ENCODE measurements at places on chromosomes 7 and 10.

DNA sequence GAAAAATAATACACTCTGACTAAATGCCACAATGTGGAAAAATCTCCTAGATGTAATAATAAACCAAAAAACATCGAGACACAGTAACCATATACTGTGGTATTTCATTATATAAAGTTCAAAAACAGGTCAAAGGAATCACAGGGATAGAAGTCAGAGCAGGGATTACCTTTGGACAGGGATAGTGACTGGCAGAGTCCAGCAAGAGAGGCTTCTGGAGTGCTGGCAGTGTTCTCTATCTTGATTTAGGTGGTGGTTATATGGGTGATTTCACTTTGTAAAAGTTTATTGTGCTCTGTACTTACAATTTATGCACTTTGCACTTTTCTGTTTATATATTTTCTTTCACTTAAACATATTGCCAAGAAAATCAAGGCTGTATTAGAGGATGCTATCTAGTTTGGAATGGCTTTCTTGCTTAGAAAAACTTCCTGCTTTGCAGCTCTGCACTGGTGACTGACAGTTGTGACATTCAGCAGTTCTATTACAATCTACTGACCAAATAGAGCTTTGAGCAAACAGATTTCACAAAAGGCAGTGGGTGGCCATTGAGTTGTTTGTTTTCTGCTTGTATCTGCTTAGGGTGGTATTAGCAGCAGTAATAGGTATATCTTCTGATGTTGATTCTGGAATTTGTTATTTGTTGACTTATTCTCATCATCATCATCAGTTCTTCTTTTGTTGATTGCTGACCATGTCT is 263.6 kb upstream of the LRGUK start:
- DNase-seq = no peak

DNA sequence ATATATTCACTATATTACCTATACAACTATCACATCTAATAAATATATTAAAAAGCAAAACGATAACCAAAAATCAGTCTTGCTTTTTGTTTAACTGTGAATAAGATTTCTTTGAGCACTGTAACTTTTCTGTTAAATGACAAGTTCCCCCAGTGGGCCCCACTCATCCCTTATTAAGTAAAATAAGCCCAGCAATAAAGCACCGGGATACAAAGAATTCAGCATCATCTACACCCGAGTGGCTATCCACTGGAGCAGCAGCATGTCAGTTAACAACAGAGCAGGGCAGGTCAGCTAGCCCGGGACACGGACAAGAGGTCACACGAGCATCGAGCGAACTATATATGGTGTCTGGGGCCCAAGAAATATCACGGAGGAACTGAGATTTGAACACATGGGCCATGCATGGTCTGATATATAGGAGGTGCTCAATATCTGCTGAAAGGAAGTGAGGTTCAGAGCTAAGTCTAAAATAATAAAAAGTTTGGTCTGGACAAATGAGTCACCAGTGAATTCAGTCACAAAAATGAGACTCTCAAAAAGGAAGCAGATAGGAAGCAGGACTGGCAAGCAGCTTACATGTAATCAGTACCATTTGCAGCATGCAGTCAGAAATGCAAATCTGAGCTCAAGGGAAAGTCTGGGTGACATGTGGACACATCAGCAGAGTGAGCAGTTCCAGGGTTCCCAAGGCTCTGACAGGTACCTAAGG is 4.1 kb downstream of the ERCC6 start:
- no peak for DNase-seq

DNA sequence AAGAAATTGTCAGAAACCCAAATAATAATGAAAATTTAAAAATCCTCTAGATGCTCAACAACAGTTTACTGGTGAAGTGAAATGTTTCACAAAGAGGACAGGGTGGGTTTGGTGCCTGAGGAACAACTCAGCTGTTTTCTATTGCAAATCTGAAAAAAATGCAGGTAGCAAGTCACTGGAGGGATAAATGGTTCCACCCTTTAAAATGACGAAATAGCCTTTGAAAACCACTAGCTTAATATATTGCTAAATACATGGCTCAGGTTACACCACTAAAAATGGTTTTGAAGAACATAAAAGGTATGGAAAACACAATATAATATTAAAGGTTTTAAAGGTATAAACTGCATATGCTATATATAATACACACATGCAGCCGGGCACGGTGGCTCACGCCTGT is 69.5 kb downstream of the LMBR1 start:
- no peak for DNase-seq

GRCh38 chr7:71206184-71206583 is 74.2 kb downstream of the GALNT17 start:
- DNase-seq = no peak

DNA sequence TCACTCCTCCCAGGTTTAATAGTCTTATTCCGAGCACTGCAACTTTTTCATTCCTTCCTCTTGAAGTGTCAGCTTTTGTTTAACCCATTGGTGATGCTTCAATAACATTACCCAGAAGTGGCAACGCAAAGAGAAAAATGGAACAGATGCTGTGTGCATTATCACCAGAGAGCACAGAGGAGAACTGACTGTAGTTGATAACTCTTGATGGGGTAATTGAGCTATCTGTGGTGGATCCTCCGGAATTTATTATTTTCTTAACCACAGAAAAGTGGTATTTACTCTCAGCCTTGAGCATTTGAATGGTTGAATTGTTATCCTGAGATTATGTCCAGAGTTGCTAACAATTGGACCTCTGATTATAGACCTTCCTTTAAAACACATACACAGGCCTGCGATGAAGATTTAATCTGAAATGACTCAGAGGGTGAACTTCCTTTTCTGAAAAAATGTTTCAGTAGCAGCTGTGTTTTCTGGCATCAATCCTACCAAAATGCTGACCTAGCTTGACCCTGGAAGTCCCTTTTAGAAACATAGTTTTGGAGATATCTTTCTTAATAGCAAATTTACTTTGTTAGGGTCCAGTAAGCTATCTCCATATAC is 1584.4 kb upstream of the LRRTM3 start:
- peak; percentile 10 for DNase-seq

DNA sequence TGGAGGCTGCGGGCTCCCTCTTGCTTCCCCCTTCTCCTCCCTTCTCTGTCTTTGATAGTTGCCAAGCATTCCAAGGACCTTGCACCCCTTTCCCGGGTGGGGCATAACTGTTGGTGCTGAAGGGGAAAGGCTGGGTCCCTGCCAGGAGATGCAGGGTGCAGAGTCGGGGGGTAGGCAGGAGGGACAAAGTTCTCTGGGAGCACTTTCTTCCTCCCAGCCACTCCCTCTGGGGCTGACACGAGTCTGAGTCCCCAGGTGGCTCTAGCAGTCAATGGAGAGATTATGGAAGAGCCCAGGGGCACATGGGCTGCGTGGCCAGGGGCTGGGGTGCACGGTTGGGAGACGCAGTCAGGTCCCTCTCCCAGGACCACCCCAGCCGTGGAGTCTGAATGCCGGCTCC is 2.1 kb downstream of the CLDN15 start:
- DNase-seq = no peak

DNA sequence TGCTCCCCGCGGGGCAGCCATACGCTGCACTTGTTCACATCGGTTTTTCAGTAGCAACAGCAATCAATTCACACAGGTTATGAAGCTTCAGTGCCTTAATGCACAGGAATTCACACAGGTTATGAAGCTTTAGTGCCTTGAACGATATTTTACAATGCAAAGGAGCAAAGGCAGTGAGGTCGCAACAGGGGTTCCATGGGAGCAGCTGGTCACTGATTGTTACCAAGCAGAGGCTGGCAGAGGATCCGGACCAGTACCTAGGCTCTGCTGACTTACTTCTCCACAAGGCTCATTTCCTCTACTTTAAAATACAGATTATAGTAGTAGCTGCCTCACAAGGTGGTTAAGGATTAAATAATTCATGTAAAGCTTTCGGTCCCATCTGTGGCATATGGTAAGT is 95.2 kb upstream of the ODAD2 start:
- no peak for DNase-seq

DNA sequence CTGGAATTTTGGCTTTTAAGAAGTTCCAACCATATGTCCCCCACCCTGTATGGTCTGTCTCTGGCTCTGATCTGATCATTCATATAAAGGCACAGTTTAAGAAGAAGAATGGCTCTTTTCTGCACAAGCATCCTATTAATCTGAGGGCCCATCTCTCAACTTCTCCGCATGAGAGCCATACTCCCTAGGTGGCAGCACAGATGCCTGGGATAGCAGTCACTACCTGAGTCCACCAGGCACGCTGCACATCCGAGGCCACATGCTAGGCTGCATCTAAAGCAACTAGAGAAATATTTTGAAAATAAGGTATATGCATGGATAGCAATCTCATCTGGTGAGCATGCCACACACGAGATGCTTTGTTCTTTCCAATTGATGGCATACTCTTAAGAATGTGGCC is 565.5 kb downstream of the PARD3 start:
- no peak for DNase-seq

DNA sequence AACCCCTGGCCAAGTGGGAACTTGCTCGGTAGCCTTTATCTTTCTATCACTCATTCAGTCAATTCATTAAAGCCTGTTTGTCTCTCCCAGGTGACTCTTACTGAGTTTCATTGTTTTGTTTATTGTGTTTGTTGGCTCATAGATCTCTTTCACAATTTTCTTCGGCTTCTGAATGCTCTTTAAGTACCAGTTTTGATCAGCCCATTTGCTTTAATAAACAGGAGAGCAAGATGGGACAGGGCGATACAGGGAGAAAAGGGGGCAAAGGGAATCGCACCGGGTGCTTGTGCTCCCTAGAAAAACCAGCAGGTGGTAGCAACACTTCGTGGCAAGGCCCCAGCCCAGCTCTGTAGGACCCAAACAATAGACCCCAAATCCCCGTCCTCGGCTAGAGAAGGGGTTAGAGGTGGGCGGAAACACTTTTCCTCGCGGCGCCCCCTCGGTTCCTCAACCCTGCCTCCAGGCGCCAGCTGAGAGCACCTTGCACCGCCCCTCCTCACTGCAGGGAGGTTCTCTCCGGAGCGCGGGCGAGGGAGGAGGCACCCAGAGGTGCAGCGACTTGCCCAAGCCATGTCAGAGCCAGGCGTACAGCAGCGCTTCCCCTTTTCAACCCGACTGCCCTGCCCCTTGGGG is 1.0 kb upstream of the EPHB6 start:
- peak; percentile 57 for DNase-seq

DNA sequence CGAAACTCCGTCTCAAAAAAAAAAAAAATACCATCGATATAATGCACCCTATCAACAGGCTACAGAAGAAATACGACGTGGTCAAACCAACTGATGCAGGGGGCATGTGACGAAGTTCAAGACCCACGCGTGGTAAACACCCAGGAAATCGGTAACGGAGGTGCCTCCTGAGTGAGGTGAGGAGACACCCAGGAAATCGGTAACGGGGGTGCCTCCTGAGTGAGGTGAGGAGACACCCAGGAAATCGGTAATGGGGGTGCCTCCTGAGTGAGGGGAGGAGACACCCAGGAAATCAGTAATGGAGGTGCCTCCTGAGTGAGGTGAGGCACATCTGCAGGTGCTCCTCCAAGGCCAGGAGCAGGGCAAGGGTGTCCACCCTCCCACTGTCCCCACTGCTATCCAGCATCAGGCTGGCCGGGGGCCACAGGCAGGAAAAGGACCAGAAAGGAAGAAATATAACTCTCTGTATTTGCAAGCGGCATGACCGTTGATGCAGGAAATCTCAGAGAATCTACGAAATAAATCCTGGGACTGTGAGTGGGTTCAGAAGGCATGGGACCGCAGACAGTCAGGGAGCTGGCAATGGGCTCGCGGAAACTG is 10.7 kb upstream of the GPR146 start:
- no peak for DNase-seq

DNA sequence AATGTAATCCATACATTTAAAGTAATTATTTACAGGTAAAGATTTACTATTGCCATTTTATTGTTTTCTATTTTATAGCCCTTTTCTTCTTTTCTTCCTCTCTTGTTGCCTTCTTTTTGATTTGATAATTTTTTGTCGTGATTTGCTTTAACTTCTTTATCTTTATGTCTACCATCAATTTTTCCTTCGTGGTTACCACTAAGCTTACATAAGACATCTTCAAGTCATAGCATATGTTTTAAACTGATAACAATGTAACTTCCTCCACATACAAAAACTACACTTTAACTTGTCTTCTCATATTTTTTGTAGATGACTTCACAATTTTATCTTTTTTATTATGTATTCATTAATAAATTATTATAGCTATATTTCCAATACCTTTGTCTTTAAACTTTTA is 316.6 kb downstream of the PLXDC2 start:
- DNase-seq = no peak

DNA sequence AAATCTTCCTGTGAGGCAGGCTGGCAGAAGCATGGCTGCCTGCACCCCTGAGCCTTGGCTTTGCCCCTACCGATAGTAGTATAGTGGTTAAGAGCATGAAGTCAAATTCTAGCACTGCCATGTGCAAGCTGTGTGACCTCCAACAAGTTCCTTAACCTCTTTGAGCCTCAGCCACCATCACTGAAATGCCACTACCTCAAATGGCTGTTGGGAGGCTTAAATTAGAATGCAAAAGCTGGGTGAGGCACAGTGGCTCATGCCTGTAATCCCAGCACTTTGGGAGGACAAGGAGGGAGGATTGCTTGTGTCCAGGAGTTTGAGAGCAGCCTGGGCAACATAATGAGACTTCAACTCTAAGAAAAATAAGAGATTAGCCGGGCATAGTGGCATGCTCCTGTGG is 8.4 kb downstream of the SFRP5 start:
- DNase-seq = no peak

DNA sequence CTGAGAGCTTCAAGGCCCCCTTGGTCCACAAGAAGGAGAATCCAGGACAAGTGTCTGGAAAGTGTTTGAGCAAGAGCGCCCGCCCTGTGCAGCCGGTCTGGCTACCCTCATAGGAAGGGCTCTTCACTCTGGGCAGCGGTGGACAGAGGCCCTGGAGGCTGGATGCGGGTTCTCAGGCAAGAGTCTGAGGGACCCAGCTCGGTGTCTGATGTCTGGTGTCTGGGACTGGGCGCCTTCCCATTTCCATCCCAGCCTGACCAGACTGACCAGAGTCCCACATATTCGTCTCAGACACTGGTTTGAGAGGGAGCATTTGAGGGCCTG is 59.8 kb downstream of the HK1 start:
- no peak for DNase-seq

- DNase-seq = no peak
Observed at GRCh38 chr10:50333872-50334271, 82.6 kb upstream of the ASAH2 start.

GRCh38 chr7:151566897-151567320 is 47.2 kb upstream of the RHEB start:
- no peak for DNase-seq

DNA sequence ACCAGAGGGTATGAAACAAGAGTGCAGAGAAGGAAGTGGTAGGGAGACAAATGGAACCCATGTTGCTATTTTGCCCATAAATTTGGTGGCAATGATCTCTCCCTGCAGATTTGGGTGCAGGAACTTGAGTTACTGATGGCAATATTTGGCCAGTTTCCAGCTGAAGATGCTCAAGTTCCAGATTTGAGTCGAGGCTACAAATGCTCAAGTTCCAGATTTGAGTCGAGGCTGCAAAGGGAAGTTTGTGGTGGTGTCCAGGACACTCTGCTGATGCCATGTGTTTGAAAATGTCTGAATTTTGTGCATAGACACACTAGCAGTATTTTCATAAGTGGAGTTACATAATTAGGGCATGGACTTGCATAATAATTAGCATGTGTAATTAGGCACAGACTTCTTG is 40.8 kb downstream of the TBXAS1 start:
- no peak for DNase-seq

Measured in H4 (cell line).